Spinal cord (tissue), 10 donors: ENCODE measurements at places on chromosomes 1 and 21.

GRCh38 chr1:182713939-182714338, 29.6 kb upstream of the RGS8 start:
- DNase-seq: no peak

DNA sequence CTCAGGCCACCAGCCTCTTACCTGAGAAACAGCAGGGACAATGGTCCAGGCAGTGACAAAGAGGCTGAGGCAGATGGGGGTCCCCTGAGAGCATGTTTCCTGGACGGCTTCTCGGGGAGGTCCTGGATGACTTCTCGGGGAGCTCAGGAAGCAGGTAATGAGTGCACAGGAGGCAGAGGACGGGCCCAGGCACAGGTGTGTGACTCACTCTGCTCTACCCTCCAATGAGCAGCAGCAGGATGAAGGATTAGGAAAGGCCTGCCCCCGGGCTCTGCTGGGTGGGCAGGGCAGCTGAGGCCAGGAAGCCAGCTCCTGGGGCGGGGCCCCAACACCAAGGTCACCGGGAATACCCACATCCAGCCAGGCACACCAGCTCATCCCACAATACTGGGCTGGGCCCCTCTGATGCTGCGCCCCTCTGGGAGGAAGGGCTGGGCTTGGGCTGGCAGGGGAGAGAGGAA, 17.2 kb upstream of the PTAFR start:
- no peak for DNase-seq

DNA sequence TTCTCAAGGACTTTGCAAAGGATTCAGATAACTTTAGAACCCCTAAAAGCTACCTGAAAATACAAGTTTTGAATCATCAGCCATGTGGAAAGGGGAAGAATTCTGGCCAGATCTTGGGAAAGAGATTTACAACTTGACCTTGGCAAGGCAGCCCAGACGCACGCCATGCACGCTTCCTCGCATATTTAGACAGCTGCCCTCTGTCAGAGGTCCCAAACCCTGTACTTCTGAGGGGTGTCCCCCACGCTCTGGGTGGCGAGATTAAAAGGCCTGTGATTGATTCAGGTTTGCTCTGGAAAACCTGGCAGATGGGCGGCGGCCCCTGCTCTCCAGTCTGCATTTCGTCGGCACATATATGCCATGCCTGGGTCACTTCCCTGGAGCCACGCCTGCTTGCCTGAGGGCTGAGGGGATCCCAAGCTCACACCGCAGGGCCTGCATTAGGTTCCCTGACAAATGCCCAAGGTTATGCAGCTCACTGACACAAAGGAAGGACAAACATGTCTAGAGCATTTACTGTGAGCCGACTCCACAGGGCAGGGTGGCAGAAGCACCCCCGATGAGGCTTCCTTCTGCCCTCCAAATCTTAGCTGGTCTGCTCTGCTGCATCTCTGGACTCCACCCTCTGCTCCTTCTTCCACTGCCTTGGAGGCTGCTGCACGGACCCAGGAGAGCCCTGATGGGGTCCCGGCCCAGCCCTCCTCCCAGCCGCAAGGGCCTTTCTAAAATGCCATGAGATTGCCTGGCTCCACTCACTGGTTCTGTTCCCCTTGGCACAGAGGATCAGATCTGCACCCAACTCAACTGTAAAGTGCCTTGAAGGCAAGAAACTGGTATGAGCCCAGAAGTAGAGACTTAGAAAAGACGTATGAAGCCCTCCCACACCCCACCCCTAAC, 103.9 kb downstream of the BCAR3 start:
- no peak for DNase-seq

DNA sequence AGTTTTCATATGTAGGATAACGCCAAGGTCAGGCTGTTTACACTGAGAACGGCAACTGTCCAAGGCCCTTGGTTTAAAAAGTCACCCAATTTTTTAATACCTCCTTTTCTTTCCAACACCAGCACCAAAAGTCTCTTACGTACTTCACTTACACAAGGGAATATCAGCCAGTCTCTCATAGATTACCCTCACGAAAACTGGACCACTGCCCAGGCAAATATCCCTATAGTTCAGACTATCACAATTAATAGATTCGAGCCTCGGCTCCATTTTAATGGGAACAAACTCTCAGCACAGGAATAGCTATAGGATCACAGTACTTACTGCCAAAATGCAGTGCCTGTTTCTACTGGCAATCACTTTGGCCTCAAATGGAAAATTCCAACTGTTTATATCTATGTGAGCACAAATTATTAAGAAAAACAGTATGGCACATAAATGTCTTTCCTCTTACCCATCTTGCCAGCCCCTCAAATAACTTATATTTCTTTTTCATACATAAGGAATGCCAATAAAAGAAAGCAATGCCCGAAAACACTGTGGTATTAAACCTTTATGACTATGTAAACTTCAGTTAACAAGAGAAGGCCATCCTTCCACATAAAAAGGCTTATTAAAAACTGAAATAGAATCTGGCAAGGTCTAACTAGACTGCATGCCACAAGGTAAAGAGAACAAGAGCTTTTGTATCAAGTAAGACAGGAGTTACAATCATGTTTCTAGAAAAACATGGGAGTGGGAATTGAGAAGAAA, 97.8 kb downstream of the SLC45A1 start:
- no peak for DNase-seq

DNA sequence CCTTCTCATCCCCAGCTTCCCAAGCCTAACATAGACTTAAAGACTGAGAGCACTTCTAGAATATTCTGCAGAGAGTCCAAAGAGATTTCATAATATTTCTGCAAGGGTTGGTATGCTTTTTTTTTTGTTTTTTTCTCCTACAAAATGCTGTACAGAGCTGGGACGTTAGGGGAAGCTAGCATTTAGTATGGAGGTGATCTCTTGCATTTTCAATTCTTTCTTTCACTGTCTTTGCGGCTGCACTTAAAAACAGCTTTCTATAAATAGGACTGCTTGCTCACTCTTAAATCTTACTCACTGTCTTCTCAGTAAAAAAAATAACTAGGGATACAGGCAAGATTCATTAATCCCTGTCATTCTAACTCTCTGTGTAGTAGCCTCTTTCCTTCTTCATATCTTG, 7.4 kb downstream of the DSCAM start:
- no peak for DNase-seq

DNA sequence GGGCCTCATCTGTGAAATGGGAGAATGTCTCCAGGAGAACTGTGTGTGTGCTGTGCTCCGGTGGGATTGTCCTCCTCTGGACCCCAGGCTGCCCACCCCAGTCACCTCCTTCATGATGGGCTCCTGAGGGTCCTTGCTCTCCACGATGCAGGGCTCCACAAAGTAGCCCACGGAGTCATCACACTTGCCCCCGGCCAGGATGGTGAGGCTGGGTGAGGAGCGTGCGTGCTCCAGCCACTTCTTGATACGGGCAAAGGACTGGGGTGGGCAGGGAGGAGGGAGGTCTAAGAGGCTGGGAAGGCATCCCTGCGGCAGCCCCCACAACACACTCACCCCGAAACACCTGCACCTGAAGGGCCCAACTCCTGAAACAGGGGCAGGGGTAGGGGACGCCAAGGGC, 16.8 kb upstream of the TAS1R2 start:
- DNase-seq: no peak

GRCh38 chr21:37079211-37079824, 6.3 kb downstream of the TTC3 start:
- DNase-seq: no peak

GRCh38 chr1:62637392-62638105, 40.2 kb downstream of the ANGPTL3 start:
- no peak for DNase-seq
